ENCODE measurements at places on chromosomes 3 and 15.
A peak's percentile ranks its signal among the peaks of the same experiment; 100 is the strongest.

DNA sequence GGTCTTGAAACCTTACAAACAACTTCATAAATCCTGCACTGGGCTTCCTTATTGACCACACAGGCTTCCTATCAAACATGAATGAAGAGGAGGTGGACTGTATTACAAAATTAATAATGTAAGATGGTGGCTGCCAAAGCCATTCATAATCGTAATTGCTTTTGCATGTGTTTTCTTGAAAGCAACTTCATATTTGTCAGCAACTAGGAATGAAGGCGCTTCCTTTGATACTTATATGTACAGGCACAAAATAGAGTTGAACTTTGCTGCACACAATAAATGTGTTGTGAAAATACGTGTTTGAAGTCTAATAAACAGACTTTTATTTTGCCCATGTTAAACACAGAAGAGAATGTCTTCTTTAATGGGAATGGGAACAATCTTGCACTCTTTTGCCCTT, 72.1 kb upstream of the OXTR start:
- DNase-seq = no peak

DNA sequence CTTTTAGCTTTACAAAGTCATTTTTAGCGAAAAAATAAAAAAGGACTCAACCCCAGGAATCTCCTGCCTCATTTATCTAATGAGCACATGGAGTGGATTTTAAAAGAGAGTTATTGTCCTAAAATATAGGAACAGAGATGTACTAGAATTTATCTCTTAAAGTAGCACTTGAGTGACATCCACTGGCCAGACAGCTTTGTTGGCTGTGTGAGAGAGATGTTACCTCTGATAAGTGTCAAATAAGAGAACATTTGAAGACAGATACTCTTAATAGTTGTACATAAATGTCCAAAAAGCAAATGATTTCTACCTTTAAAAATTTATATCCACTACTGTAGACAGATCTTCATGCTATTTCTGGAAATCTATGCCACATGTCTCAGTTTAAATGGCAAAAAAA, 12.3 kb upstream of the MFSD1 start:
- DNase-seq = no peak

GRCh38 chr3:141348837-141349236, 19.5 kb upstream of the ZBTB38 start:
- no peak for DNase-seq

- no peak for DNase-seq
Measured at GRCh38 chr3:146557745-146558144, 13.3 kb upstream of the PLSCR1 start.

DNA sequence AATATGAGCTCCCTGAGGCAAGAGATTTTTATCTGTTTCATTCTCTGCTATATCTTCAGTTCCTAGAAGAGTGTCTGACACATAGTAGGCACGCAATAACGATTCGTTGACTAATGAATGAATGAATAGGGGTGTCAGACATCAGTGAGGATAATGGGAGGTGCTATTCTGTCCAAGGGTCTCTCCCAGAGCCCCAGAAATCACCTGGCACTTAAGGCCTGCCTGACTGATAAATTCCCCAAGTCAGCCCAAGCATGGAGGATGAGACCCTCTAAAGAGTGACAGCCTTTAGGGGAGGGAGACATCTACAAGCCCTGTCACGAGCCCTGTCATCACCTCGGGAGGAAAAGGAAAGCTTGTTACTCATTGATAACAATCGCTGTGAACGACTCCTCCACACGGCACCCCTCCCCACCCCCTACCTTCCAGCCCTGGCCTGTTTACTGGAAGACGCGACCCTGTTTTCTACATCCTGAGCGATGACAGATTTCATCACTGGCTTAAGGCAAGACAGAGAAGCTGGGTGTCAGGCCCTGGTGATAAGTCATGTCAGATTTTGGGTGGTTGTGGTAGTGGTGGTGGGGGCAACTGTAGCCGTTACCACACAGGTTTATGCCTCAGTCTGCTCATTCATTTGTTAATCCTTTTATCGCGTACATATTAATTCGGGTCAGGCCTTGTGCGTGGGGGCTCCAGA, 23.1 kb downstream of the BHLHE40 start:
- DNase-seq = no peak

GRCh38 chr3:36372534-36372935, 7.8 kb upstream of the STAC start:
- DNase-seq = no peak

DNA sequence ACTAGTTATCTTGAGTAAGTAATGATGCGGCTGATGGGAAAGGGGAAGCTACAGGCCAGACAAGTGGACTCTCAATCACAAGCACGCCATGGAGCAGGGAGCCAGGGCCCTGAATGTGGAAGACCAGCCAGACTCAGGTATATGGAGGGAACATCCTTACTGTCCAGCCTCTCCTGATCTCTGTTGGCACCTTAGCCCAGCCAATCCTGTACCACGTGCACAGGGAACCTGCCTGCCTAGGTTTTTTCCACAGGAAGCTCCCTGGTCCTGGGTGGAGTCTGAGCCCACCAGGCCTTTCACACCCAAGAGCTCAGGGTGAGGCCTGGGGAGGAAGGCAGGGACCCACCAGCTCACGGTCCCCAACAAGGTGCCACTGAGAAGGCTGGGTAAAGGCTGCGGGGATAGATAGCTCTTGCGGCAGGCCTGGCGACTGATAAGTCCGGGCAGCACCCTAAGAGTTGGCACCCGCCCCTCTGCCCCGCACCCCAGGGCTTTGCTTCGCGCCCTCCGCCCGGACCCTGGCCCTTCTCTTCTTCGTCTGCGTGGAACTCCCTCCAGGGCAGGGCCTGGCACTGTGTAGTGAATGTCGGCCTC, 933 bp upstream of the APEH start:
- DNase-seq = peak; percentile 10

- DNase-seq = no peak
Measured at GRCh38 chr15:82146990-82147461, 101.2 kb upstream of the MEX3B start.

GRCh38 chr3:72659188-72659587, 189.1 kb downstream of the SHQ1 start:
- no peak for DNase-seq

GRCh38 chr15:40286061-40286532, 3.2 kb upstream of the ANKRD63 start:
- no peak for DNase-seq

- no peak for DNase-seq
Measured at GRCh38 chr3:180523040-180523439, 78.9 kb upstream of the TTC14 start.

- peak; percentile 18 for DNase-seq
Measured at GRCh38 chr3:42906070-42906847, at the start of gene ZNF662. TSS of gene ZNF662 (plus strand) at chr3:42906142. CDS start at chr3:42908115, 1,973 bp downstream.

- no peak for DNase-seq
Measured at GRCh38 chr3:127751163-127751621, 71.1 kb downstream of the MGLL start.

GRCh38 chr3:169879845-169880575, 10.3 kb upstream of the LRRC31 start:
- DNase-seq = no peak

- DNase-seq = no peak
Measured at GRCh38 chr3:194101592-194102432, 34.1 kb upstream of the HES1 start.

- DNase-seq = no peak
Measured at GRCh38 chr15:65411465-65412071, 11.2 kb downstream of the IGDCC4 start.

- DNase-seq = no peak
Measured at GRCh38 chr3:184811034-184811433, 932 bp upstream of the VPS8 start.

- DNase-seq = no peak
Measured at GRCh38 chr3:4504340-4505261, 11.5 kb downstream of the ITPR1 start.

GRCh38 chr3:151384741-151385174, at the start of gene P2RY12:
TSS of gene P2RY12 (minus strand) at chr3:151384753. CDS start at chr3:151338845, 45,908 bp downstream.
- no peak for DNase-seq

GRCh38 chr3:6697722-6698121, 163.2 kb upstream of the GRM7 start:
- no peak for DNase-seq

- DNase-seq = no peak
Measured at GRCh38 chr3:117844676-117845075, 1135.1 kb downstream of the TUSC7 start.

- DNase-seq = no peak
Measured at GRCh38 chr3:111949712-111950111, 29.1 kb upstream of the ABHD10 start.

DNA sequence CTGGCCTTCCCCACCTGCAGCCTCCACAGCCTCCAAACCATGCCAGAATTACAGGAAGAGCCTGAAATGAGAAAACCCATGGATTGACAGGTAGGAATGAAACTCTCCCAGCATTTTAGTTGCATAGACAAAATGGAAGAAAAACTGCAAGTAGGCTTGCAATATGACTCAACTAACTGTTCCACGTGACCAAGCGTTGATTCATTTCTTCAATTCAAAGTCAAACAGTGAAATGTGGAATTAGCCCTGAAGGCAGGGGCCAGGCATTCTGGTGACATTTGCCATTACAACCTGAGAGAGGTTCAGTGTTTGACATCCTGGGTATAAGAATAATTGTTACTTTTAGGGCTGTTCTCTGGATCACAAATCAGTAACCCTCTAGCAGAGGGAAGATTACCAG, 676.5 kb upstream of the CFAP20DC start:
- DNase-seq = no peak

- no peak for DNase-seq
Measured at GRCh38 chr3:49460188-49460890, 9.7 kb upstream of the DAG1 start.

DNA sequence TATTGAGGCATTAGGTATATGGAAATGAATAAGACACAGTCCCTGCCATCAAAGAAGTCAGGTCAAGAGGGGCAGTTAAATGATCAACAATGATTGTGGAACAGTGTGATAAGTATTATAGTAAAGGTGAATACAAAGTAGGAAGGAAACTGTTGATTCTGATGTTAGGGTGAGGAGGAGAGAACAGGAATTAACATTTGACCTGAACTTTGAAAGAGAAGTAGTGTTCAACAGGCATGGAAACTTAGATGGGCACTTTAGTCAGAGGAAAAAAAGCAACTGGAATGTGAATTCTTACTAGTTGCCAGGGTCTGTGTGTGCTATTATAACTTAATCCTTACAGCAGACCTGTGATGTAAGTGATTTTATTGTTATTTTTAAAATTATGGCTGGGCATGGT, 17.6 kb downstream of the HACD3 start:
- DNase-seq = no peak

GRCh38 chr3:164730815-164731360, 347.4 kb downstream of the SI start:
- DNase-seq = no peak

DNA sequence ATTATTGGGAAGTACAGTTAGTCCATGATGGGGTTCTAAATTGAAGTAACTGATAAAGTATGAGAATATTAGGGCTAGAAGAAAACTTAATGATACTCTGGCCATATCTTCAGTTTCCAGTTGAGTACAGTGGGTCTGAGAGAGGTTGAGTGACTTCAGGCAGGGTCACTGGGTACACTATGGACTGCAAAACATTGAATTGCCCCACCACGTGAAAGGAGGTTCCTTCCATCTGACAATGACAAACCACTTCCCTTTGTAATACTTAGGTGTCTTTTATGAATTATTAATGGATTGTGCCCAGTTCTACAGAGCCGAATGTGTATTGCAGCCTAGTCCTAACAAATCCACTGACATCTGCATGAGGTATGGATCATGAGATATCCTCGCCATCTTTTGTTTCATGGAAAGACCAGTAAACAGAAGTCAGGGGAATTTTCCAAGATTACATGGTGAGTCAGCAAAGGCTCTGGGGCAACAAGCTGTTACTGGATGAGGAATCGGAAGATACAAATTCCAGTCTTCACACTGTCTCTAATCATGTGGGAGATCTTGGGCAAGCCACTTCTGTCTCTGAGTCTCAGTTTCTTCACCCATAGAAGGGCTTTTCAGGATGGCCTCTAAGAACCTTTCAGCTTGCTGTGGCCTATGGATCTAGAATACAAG, 66.5 kb upstream of the BCL6 start:
- no peak for DNase-seq

DNA sequence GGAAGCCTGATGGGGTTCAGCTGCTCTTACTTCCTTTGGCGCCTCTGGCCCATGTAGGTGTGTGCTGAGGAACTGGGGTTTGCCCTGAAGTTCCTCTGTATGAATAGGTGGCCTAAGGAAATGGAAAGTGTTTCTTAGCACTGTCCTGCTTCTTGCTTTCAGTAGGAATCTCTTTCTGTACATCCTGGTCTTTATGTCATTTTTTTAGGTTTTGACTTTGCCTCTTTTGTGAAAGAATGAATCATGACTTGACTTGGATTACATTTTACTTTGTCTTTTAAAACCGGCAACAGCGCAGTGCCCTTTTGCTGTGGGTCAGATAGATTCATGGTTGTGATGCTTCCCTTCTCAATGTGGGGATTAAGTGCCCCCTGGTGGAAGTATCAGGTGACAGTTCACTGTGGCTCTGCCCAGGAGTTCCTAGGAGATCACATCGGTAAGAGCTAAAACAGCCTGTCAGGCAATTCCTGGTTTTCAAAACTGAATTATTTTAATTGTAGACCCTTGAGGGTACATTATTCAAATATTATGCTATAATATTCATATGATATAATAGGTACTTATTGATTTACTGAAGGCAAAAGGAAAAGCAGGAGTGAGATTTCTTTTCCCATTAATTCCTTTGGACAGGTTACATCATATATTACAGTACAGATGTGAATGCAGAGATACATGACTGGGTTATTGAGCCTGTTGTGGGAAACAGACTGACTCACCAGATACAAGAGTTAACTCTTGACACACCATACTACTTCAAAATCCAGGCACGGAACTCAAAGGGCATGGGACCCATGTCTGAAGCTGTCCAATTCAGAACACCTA, 95.4 kb downstream of the HCN4 start:
- DNase-seq = no peak

DNA sequence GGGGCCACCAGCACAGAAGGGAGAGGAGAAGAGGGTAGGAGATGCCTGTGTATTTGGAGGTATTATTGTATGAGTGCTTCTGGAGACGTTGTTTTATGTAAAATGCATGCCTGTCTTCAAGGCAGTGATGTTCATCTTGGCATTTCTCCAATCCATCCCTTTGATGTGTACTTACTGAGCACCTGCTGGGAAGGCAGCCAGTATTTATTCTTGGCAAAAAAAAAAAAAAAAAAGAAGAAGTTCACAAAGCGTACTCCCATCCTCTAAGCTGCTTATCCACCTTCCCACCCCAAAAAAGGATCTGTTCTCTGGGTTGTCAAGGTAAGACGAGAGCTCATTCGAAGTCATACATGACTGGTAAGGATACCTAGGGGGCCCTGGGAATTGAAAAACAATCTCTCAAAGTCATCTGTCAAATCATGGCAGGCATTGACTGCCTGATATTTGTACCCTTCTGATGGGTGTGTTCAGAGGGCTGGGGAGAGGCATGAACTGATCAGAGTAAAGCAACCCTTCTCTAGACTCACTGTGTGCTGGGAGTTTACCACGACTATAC, 30.0 kb upstream of the SLC6A1 start:
- no peak for DNase-seq

GRCh38 chr15:80870893-80871292, 91.7 kb downstream of the CEMIP start:
- no peak for DNase-seq

DNA sequence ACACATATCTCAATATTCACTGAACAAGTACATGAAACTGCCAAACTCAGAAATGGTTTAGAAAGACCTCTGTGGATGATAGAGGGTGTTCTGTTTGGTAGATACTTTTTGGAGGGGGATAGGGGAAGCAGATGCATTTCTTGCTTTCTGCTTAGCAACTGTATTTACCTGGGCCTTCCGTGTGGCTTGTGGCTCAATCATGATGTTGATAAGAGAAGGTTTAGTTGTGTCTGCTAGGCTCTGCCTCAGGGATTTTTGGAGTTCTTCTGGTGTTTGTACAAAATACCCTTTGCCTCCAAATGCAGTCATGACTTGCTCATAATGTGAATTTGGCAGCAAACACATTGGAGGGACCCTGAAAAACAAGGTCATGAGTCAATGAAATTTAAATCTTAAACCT, 38.2 kb downstream of the HACL1 start:
- DNase-seq = no peak

Measured in activated CD8-positive, alpha-beta memory T cell treated with anti-CD3 and anti-CD28 coated beads for 48 hours (primary cell).